ENCODE measurements at places on chromosomes 4 and X. TPM values are rescaled to one million over a fixed set of nuclear protein-coding genes. Genes with fewer than 3 reads are reported as not detected.
A peak's percentile ranks its signal among the peaks of the same experiment; 100 is the strongest.

- peak overlapping the region; percentile 99 for H3K27ac ChIP-seq
- H3K4me3 ChIP-seq: peak overlapping the region; percentile 92
- H3K27me3 ChIP-seq: no peaks in the 10 kb centered on the region
- H3K4me1 ChIP-seq: peaks cover 8% of the 10 kb centered on the region
Observed at GRCh38 chr4:183445097-183445428, 627 bp downstream of the CDKN2AIP start.

DNA sequence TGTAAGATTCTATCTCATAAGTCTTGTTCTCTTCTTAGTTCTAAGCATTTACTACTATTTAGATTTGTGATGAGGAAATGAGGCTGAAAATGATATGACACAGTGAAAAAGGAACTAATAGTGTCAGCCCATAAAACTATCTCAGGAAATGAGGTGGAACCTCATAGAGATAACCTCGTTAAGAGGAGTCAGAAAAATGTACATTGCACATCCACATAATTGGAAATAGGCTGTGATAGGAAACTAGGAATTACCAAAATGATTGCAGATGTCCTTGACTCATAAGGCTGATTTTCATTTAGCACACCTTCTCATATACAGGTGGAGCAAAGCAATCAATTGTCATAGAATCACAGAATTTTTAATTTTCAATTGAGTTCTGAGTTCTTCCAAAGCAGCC lies 26.8 kb downstream of the ANXA10 start:
- H3K27ac ChIP-seq: no peak overlapping the region
- no peaks in the 10 kb centered on the region for H3K27me3 ChIP-seq
- no peaks in the 10 kb centered on the region for H3K36me3 ChIP-seq
- H3K4me3 ChIP-seq: no peak overlapping the region

DNA sequence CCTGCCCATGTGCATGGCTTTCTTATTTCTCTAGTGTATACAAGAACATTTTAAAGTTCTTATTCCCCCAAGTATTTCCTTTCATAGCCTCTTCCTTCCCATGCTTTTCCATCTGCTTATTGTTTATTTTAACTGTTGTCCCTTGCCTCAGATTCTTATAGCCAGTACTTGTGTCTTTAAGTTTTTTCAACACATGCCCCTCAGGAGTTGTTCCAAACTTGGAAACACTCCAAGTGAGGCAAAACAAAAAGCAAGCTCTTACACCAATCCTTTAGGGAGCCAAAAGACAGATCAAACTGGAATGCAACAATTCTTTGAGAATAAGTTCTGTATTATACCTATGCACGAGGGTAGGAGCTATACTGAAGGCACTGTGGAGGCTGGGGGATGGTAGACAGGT lies 222.0 kb upstream of the STK26 start:
- no peaks in the 10 kb centered on the region for H3K4me1 ChIP-seq
- no peaks in the 10 kb centered on the region for H3K27me3 ChIP-seq
- no peak overlapping the region for H3K4me3 ChIP-seq
- no peak for DNase-seq
- no peaks in the 10 kb centered on the region for H3K36me3 ChIP-seq
- H3K27ac ChIP-seq: no peak overlapping the region

GRCh38 chr4:144645102-144645630 lies 790 bp upstream of the HHIP start:
- H3K4me3 ChIP-seq: peak overlapping the region; percentile 46
- H3K27me3 ChIP-seq: peaks cover 43% of the 10 kb centered on the region
- peaks cover 9% of the 10 kb centered on the region for H3K4me1 ChIP-seq
- no peaks in the 10 kb centered on the region for H3K36me3 ChIP-seq

GRCh38 chr4:85398276-85398675 lies 76.7 kb upstream of the ARHGAP24 start:
- DNase-seq: no peak
- H3K4me3 ChIP-seq: no peak overlapping the region
- H3K36me3 ChIP-seq: no peaks in the 10 kb centered on the region
- no peaks in the 10 kb centered on the region for H3K27me3 ChIP-seq
- H3K27ac ChIP-seq: no peak overlapping the region
- H3K4me1 ChIP-seq: no peaks in the 10 kb centered on the region

DNA sequence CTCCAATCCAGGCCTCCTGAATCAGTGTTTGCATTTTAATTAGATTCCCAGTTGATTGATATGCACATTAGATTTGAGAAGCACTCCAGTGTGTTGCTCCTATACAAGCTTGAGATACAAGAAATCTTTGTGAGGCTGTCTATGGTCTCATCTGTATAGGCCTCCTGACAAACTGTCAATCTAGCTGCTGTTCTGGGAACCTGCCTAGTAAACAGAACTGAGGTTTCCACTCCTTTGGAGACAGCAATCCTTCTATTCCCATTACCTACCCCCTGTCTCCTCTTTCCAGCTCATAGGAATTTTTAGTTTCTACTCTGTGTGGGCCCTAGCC lies 306.1 kb upstream of the EMCN start:
- H3K4me1 ChIP-seq: peaks cover 5% of the 10 kb centered on the region
- H3K4me3 ChIP-seq: no peak overlapping the region
- no peaks in the 10 kb centered on the region for H3K27me3 ChIP-seq
- no peaks in the 10 kb centered on the region for H3K36me3 ChIP-seq
- no peak overlapping the region for H3K27ac ChIP-seq
- no peak for DNase-seq

GRCh38 chr4:154489558-154490233 lies 1.9 kb downstream of the DCHS2 start:
- no peak overlapping the region for H3K4me3 ChIP-seq
- no peaks in the 10 kb centered on the region for H3K36me3 ChIP-seq
- no peak for DNase-seq
- H3K27me3 ChIP-seq: peaks cover 42% of the 10 kb centered on the region
- peaks cover 6% of the 10 kb centered on the region for H3K4me1 ChIP-seq
- no peak overlapping the region for H3K27ac ChIP-seq

DNA sequence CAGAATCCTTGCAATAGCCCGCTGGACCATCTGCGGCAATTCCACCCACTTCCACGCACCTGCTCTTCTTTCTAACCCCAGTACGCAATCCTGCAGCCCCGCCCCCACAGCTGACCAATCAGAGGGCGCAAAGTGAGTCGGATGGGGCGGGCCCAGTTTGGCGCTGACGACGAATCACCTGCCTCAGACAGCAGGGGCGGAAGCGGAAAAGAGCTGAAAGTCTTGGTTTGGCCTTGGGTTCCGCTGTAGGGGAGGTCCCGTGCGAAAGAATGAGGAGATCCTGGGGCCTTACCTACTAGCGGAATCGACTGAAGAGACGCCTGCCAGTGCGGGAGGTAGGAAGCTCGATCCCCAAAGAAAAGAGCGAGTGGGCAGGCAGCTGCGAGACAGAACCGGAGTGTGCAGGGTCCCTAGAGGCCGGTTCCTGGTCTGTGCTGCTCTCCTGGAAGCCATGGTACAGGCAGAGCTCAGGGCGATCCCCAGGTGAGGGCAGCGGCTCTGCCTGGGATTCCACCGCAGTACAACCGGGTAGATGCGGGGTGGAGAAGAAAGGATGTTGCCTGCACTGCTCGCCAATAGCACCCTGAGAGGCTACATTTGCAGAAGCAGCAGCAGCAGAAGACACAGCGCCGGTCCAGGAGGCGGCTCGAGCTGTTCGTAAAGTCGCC lies at the start of gene TMEM184C:
Gene TMEM184C, plus strand, starts transcription at position 225 of the 668 bp plus-strand sequence. CDS start 560 bp downstream, outside the sequence.
- peak within 1 kb of the TSS; percentile 76 for H3K4me3 ChIP-seq
- H3K27ac ChIP-seq: peak within 1 kb of the TSS; percentile 83
- H3K36me3 ChIP-seq: no peaks in the 10 kb centered on the region
- H3K4me1 ChIP-seq: peaks cover 10% of the 10 kb centered on the region
- H3K27me3 ChIP-seq: no peaks in the 10 kb centered on the region
- DNase-seq: peak; percentile 98

DNA sequence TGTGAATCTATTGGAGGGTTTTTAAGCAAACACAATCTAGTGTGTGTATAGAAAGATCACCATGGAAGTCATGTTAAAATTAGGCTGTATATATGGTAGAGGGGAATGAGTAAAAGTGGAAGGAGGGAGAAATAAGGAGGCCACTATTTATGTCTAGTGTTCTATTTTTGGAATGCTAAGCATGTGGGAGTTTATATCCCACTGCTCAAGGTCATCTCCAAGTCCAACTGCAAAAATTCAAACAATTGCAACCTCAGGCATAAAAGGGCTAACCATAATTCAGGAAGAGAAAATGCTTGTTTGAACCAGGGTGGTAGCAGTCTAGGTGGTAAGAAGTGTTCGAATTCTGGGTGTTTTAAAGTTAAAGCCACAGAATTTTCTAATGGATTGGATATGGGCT lies 39.2 kb downstream of the SERPINA7 start:
- no peaks in the 10 kb centered on the region for H3K27me3 ChIP-seq
- H3K4me3 ChIP-seq: no peak overlapping the region
- no peak overlapping the region for H3K27ac ChIP-seq
- DNase-seq: no peak

DNA sequence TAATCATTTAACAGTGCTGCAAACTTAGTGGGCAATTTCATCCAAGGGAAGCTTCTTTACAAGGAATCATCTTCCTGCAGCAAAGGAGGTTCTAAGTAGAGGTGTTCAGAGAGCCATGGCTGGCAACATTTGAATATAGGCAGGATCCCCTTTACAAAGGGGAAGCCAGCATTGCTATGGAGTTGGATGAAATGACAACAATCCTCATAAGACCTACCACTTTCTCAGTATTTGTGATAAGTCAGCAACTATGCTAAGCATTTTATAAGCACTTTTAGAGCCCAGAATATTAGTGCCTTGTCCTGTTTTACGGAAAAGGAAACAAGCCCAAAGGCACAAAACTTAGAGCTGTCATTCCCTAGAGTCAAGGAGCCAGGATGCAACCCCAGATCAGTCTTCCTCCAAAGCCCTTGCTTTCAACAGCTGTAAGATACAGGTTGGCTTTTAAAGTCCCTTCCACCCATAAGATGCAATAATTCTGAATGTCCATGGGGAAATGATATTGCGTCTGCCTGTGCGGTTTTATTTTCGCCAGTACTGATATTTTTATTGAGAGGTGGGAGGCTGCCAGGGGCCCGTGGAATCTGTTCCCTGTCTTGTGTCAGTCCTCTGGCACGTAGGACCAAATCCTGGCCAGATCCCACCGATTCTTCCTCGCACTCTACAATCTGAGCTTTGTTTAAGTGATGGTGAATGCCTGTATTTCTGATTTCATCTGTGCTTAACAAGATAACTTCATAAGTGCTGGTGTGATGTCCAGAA lies 59.1 kb downstream of the SMIM20 start:
- no peaks in the 10 kb centered on the region for H3K27me3 ChIP-seq
- no peak overlapping the region for H3K4me3 ChIP-seq
- no peaks in the 10 kb centered on the region for H3K36me3 ChIP-seq
- DNase-seq: no peak
- H3K27ac ChIP-seq: no peak overlapping the region
- peaks cover 18% of the 10 kb centered on the region for H3K4me1 ChIP-seq

GRCh38 chr4:43374216-43374751 lies 481.8 kb downstream of the GRXCR1 start:
- no peaks in the 10 kb centered on the region for H3K4me1 ChIP-seq
- H3K27ac ChIP-seq: no peak overlapping the region
- H3K27me3 ChIP-seq: no peaks in the 10 kb centered on the region

GRCh38 chr4:183807420-183808096 lies 97.5 kb upstream of the STOX2 start:
- no peak overlapping the region for H3K4me3 ChIP-seq
- H3K27ac ChIP-seq: no peak overlapping the region
- H3K36me3 ChIP-seq: no peaks in the 10 kb centered on the region
- H3K4me1 ChIP-seq: no peaks in the 10 kb centered on the region
- no peaks in the 10 kb centered on the region for H3K27me3 ChIP-seq

DNA sequence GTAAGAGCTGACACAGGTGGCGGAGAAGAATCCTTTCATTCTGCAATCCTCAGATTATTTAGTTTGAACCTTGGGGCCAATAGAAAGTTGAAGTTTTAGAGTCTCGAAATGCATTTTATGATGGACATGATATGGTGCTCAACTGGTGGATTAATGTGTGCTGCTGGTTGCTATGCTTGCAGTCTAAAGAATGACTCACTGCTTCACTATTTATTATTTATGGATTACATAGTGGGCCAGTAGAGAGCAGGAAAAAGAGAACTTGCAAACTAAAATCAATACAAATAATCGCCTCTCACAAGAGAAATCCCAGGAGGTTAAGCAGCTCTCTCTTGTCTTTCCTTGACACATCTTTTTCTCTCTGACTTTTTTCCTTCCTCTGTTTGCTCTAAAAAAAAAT lies 2326.8 kb upstream of the AGA start:
- no peak for DNase-seq
- H3K27ac ChIP-seq: no peak overlapping the region
- H3K4me3 ChIP-seq: no peak overlapping the region
- H3K4me1 ChIP-seq: no peaks in the 10 kb centered on the region

DNA sequence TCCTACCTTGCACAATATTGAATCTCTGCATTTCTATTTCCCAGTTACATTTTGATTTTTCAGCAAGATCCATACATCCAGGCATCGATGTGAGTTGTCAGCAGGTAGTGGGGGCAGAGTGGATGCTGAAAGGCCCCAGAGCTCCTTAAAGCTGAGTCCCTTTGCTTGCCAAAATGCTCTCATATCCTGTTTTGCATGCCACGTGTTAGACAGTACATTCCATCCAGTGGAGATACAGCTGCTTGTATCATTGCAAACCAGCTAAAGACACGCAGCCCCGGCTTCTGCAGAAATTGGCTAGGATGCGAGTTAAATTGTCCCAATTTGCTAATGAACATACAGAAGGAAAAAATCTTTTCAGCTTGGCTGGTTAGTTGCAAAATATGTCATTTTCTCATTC lies 179.6 kb upstream of the MXRA5 start:
- no peak overlapping the region for H3K27ac ChIP-seq
- no peak for DNase-seq
- no peaks in the 10 kb centered on the region for H3K36me3 ChIP-seq
- H3K4me1 ChIP-seq: no peaks in the 10 kb centered on the region

GRCh38 chr4:16225167-16225862 lies 956 bp downstream of the TAPT1 start:
- DNase-seq: no peak
- peak overlapping the region; percentile 64 for H3K4me3 ChIP-seq
- H3K4me1 ChIP-seq: peaks cover 57% of the 10 kb centered on the region
- no peaks in the 10 kb centered on the region for H3K36me3 ChIP-seq

DNA sequence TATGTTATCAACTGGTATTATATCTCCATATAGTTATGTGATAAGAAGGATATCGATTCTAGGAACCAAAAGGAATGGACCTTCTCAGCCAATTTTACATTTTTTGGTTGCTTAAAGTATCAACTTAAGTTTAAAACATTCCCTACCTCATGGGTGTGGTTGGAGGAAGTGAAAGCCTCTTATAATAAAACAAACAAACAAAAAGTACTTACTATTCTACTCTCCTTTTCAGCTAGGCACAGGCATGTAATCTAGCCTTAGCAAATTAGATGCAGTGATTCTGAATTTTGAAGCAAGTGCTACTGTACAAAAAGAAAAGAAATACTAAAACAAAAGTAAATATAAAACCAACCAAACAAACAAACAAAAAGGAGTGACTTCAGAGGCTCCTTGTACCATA lies 485.4 kb downstream of the C4orf33 start:
- no peak overlapping the region for H3K27ac ChIP-seq
- no peaks in the 10 kb centered on the region for H3K36me3 ChIP-seq
- no peaks in the 10 kb centered on the region for H3K27me3 ChIP-seq
- no peaks in the 10 kb centered on the region for H3K4me1 ChIP-seq
- H3K4me3 ChIP-seq: no peak overlapping the region
- DNase-seq: no peak

GRCh38 chrX:45765767-45766166 lies 565.1 kb upstream of the DIPK2B start:
- no peaks in the 10 kb centered on the region for H3K36me3 ChIP-seq
- H3K4me3 ChIP-seq: no peak overlapping the region
- no peaks in the 10 kb centered on the region for H3K27me3 ChIP-seq
- no peak for DNase-seq
- peaks cover 51% of the 10 kb centered on the region for H3K4me1 ChIP-seq

The RNF128 gene
- 20.8 TPM for total RNA-seq

The HAND2 gene
- total RNA-seq: not detected

The SERPINA7 gene
- not detected for total RNA-seq

The VGLL1 gene
- total RNA-seq: not detected

The GLRA3 gene
- not detected for total RNA-seq

The SHROOM3 gene
- 46.4 TPM for total RNA-seq
